ENCODE measurements at places on chromosomes 11 and 22.

DNA sequence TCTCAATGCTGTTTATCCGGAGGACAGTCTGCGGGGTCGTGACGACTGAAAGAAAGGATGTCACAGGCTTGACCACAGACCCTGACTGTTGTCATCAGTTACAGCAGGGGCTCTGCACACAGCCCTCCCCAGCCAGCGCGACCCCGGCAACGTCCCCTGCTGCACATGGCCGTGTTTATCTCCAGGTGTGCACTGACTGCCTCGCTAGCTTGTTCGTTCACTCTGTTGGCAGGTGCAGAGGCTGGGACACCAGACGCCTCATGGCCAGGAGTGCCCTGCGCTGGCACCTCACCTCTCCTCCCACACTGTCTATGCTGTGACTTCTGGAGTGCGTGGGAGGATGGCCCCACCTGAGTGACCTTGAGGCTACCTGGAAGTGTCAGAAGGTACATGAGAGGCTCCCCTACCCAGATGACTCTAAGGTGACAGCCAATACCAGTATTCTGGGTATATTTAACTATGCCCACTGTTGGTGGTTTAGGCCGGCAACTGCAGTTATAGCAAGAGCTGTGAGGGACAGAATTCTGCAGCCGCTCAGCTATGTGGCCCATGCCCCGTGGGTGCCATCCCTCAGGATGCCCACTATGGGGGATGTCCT is 12.2 kb downstream of the MRPL21 start:
- no peak overlapping the region for H3K4me3 ChIP-seq
- no peak overlapping the region for H3K27ac ChIP-seq
- no peak for DNase-seq
- peaks cover 19% of the 10 kb centered on the region for H3K36me3 ChIP-seq
- H3K4me1 ChIP-seq, result no peaks in the 10 kb centered on the region
- no peaks in the 10 kb centered on the region for H3K27me3 ChIP-seq

GRCh38 chr11:97622795-97623194 is 1233.0 kb downstream of the JRKL start:
- DNase-seq, result no peak
- H3K4me1 ChIP-seq, result no peaks in the 10 kb centered on the region
- no peaks in the 10 kb centered on the region for H3K27me3 ChIP-seq
- no peak overlapping the region for H3K4me3 ChIP-seq
- H3K27ac ChIP-seq, result no peak overlapping the region
- no peaks in the 10 kb centered on the region for H3K36me3 ChIP-seq

- no peak for DNase-seq
- H3K4me3 ChIP-seq, result no peak overlapping the region
- peaks cover 70% of the 10 kb centered on the region for H3K36me3 ChIP-seq
- H3K27ac ChIP-seq, result no peak overlapping the region
- H3K4me1 ChIP-seq, result peaks cover 2% of the 10 kb centered on the region
- H3K27me3 ChIP-seq, result no peaks in the 10 kb centered on the region
Observed at GRCh38 chr11:128764424-128765095, 70.7 kb downstream of the FLI1 start.

DNA sequence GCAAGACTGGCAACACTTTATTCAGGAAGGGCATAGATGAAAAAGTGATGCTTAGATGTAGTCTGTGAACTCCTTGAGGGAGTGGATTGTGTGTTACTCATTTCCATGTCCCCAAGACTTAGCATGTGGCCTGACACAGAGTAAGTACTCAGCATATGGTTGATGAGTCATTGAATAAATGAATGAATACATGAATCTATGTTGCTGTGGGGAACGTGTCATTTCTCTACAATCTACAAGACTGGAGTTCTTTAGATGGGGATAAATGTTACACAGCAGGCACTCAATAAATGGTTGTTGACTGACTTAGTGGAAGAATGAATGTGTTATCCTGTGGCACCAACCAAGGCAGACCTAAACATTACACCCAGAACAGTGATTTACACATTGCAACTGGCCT is 17.9 kb downstream of the BPIFC start:
- no peak for DNase-seq
- H3K36me3 ChIP-seq, result no peaks in the 10 kb centered on the region
- H3K27me3 ChIP-seq, result no peaks in the 10 kb centered on the region

DNA sequence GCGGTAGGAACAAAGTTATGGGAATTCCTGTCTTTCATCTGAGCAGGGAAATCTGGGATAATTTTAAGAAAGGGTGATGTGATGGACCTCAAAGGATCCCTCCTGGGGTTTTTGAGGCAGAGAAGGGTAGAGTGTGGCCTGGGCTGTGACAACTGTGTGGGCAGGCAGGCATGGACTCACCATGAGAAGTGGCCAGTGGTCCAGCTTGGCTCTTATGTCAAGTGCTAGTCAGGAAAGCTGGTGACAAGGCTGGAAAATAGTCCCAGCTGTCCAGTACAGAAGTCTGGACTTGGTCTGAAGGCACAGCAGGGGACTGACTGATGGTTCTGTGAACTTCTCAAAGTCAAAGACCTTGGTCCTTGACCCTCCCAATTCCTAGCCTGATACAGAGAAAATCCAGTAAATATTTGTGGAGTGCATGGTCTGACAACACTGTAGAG is 1.7 kb downstream of the PPFIBP2 start:
- H3K4me3 ChIP-seq, result no peak overlapping the region
- H3K27me3 ChIP-seq, result no peaks in the 10 kb centered on the region
- no peak overlapping the region for H3K27ac ChIP-seq
- H3K36me3 ChIP-seq, result no peaks in the 10 kb centered on the region
- no peak for DNase-seq

DNA sequence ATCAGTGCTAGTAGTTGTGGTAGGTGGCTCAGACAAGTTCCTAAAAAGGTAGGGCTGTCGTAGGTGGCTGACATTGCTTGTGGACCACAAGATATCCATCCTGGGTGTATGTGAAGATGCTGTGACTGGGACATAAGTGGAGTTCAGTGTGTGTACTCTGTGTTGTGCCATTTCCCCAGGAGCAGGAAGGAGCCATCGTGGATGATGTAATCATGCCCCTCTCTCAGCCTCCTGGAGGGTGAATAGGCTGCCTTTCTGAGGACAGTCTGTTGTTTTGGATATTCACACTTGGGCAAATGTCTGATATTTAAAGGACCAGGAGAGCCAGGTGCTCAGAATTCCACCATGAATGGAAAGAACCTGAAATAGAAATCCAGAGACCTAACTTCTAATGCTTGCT is 2.7 kb downstream of the HEPHL1 start:
- no peaks in the 10 kb centered on the region for H3K27me3 ChIP-seq
- no peak overlapping the region for H3K4me3 ChIP-seq
- DNase-seq, result no peak

- DNase-seq, result no peak
- no peak overlapping the region for H3K27ac ChIP-seq
- H3K4me1 ChIP-seq, result peaks cover 37% of the 10 kb centered on the region
- H3K4me3 ChIP-seq, result no peak overlapping the region
- H3K27me3 ChIP-seq, result no peaks in the 10 kb centered on the region
- H3K36me3 ChIP-seq, result peaks cover 4% of the 10 kb centered on the region
Observed at GRCh38 chr11:12238420-12238819, 128.0 kb downstream of the MICAL2 start.

DNA sequence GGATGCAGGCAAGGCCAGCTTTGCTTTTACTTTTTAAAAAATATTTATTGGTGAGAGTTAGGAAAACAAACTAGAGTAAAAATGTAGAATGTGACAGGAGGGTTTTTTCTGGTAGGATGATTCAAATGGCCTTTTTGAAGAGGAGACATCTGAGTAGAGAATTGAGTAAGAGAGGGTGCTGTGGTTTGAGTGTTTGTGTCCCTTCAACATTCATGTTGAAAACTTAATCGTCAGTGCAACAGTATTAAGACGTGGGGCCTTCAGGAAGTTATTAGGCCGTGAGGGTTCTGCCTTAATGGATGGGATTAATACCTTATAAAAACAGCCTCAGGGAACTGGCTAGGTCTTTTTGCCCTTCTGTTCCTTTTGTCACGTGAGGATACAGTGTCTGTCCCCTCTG is 288.8 kb upstream of the C11orf87 start:
- H3K27ac ChIP-seq, result no peak overlapping the region
- no peaks in the 10 kb centered on the region for H3K27me3 ChIP-seq
- H3K36me3 ChIP-seq, result no peaks in the 10 kb centered on the region
- no peaks in the 10 kb centered on the region for H3K4me1 ChIP-seq
- H3K4me3 ChIP-seq, result no peak overlapping the region

DNA sequence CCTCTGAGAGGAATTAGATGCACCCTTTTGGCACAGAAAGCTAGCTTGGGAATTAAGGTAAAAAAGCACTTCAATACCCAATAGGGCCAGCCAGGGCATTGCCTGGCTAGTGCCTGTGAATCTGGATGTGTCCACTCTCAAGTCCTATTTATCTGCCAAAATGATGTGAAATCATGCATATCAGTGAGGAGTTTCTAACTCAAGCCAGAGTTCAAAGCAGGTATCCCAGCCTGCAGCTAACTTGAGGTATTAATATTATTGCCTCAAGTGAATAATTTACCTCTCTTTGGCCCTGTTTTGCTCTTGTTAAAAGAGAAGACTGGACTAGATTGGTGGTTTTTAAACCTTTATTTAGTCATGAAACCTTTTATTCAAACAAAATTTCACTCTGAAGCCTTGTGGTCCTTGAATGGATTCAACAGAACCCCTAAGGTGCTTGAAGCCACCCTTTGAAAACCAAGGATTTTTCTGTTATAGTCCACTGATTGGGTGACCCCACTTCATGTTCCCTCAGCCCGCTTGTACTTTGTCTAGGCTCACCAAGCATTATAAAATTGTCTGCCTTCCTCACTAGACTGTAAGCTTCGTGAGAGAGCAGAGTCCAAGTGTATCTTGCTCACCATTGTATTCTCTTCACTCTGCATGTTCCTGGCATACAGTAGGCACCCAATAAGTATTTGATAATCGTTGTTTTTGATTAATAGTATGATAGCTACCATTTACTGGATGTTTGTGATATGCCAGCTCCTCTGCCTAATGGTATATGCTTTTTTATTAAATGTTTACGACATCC is 4.5 kb downstream of the RNF121 start:
- H3K27me3 ChIP-seq, result no peaks in the 10 kb centered on the region
- H3K27ac ChIP-seq, result no peak overlapping the region
- H3K4me1 ChIP-seq, result peaks cover 11% of the 10 kb centered on the region
- no peaks in the 10 kb centered on the region for H3K36me3 ChIP-seq
- DNase-seq, result no peak

DNA sequence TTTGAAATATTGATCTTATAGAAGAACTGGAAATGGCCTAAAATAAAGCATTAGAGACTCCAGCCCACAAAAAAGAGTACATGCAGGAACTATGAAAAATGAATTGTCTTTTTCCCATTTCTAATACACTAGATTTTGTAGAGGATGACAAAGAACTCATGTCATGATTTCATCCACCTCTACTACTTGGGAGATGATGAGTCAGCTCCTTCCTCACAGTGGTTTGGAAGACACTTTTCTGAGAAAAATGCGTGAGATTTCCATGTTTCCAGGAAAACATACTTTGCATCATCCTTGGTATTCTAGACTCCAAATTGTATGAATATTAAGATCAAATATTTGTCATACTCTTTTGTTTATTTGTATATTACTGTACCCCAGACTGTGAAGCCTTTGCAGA is 500.5 kb downstream of the FAM181B start:
- no peak for DNase-seq
- no peak overlapping the region for H3K27ac ChIP-seq
- no peaks in the 10 kb centered on the region for H3K27me3 ChIP-seq

GRCh38 chr11:130126516-130126915 is 33.1 kb upstream of the ST14 start:
- DNase-seq, result no peak
- peaks cover 4% of the 10 kb centered on the region for H3K4me1 ChIP-seq
- H3K36me3 ChIP-seq, result peaks cover 12% of the 10 kb centered on the region
- no peaks in the 10 kb centered on the region for H3K27me3 ChIP-seq
- no peak overlapping the region for H3K27ac ChIP-seq

DNA sequence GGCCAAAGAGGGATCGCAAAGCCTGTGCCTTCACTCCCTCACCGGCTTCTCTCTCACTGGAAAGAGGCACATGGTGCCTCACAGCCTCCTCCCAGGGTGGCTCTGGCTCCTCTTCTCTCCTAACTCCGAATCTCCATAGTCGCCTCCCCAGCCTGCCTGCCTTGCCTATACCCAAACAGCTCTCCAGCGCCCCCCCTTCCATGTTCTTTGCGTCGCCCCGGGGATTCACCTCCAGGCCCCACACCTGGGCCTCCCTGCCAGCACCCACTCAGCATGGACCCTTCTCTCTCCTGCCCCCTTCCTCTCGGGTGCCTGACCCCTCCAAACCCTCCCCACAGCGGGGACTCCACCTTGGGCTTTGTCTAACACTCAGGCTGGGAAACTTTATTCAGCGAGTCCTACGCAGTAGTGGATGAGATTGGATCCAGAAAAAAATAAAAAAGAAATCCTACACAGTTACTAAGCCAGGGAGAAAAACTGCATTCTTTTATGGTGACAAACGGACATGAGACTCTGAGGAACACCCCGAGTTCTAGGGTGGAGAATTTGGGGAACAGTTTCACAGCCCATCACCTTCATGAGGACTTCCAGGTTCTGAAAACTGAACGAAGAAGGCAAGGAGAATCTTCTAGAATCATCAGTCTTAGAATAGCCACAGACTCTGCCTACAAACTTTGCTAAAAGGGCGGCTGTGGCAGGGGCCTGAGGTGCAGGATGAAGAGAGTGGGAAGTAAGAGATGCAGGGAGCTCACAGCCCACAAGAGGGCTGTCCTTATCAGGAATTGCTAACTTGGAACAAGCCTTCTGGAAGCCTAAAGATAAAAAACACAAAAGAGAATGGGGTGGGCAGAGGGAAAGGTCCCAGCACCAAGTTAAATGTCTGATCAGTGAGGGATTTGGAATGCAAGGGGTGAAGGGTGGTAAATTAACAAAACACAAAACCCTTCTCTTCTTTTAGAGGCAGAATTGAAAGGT is 5.3 kb downstream of the PPM1F start:
- H3K36me3 ChIP-seq, result peaks cover 16% of the 10 kb centered on the region
- H3K4me3 ChIP-seq, result no peak overlapping the region
- no peak for DNase-seq
- H3K27me3 ChIP-seq, result no peaks in the 10 kb centered on the region

- no peaks in the 10 kb centered on the region for H3K4me1 ChIP-seq
Observed at GRCh38 chr11:126139111-126140091, 72.0 kb downstream of the RPUSD4 start.

- DNase-seq, result no peak
- peaks cover 37% of the 10 kb centered on the region for H3K4me1 ChIP-seq
- H3K27me3 ChIP-seq, result no peaks in the 10 kb centered on the region
Observed at GRCh38 chr22:41411021-41411851, 29.5 kb downstream of the TEF start.

- peaks cover 27% of the 10 kb centered on the region for H3K36me3 ChIP-seq
- no peaks in the 10 kb centered on the region for H3K4me1 ChIP-seq
- H3K27me3 ChIP-seq, result no peaks in the 10 kb centered on the region
- no peak for DNase-seq
- no peak overlapping the region for H3K4me3 ChIP-seq
- no peak overlapping the region for H3K27ac ChIP-seq
Observed at GRCh38 chr11:61349916-61350315, 11.8 kb downstream of the CYB561A3 start.

- no peak overlapping the region for H3K27ac ChIP-seq
- H3K4me3 ChIP-seq, result no peak overlapping the region
- no peaks in the 10 kb centered on the region for H3K27me3 ChIP-seq
- no peaks in the 10 kb centered on the region for H3K36me3 ChIP-seq
Observed at GRCh38 chr11:16133867-16134266, 222.5 kb downstream of the SOX6 start.

- H3K4me1 ChIP-seq, result no peaks in the 10 kb centered on the region
- no peaks in the 10 kb centered on the region for H3K36me3 ChIP-seq
- H3K27me3 ChIP-seq, result no peaks in the 10 kb centered on the region
- H3K4me3 ChIP-seq, result no peak overlapping the region
Observed at GRCh38 chr22:36206255-36206654, 4.6 kb upstream of the APOL4 start.

All from CD8-positive, alpha-beta memory T cell (primary cell).